ENCODE measurements at places on chromosomes 1 and 21.

DNA sequence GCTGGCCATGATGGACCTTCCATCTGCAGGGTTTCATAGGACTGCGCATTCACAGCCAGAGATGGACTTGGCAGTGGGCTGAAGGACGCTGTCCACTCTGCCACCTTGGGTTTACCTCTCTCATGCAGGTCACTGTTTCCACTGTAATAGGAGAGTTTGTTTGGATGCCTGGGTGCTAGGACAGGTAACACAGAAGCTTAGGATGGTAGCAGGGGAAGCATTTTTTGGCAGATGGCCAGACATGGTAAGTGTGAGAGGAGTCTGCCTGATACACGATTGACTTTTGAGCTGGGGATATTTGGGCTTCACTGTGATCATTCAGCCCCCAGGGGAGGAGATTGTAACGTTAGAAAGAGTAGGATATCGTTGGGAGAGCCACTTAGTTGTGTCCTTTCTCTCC, 11.8 kb downstream of the PSEN2 start:
- H3K36me3 ChIP-seq, result no peaks in the 10 kb centered on the region
- DNase-seq, result no peak
- H3K4me3 ChIP-seq, result no peak overlapping the region

DNA sequence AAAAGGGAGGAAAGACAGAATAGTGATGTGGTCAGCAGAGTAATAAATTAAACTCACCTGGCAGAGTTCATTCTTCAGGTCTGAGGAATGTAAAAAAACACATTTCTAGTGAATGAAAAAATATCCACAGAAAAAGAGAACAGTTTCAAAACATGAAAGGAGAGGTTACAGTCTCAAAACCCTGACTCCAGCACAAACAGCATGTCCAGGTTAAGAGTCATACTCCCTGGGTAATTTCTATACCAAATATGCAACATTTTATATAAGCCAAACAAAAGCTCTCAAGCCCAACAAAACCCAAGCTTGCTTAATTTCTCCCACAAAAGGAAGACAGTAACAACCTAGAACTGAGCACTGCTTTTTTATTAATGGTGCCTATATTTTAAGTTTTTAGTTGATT, 173.0 kb downstream of the NTMT2 start:
- no peaks in the 10 kb centered on the region for H3K27me3 ChIP-seq
- DNase-seq, result no peak
- H3K36me3 ChIP-seq, result no peaks in the 10 kb centered on the region
- no peak overlapping the region for H3K4me3 ChIP-seq

DNA sequence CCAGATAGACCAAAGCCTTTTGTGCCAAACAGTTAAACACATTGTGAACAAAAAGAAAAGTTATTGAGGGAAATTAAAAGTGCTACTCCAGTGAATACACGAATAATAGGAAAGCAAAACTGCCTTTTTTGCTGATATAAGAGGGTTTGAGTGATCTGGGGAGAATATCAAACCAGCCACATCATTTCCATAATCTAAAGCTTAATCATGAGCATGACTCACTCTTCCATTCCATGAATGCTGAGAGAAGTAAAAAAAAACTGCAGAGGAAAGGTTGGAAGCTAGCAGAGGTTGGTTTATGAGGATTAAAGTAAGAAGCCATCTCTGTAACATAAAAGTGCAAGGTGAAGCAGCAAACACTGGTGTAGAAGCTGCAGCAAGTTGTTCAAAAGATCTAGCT, 350.6 kb upstream of the NCAM2 start:
- H3K36me3 ChIP-seq, result no peaks in the 10 kb centered on the region
- no peak for DNase-seq
- no peaks in the 10 kb centered on the region for H3K4me1 ChIP-seq
- no peak overlapping the region for H3K4me3 ChIP-seq
- no peaks in the 10 kb centered on the region for H3K27me3 ChIP-seq
- H3K27ac ChIP-seq, result no peak overlapping the region

GRCh38 chr1:178172939-178173338, 79.0 kb downstream of the RASAL2 start:
- no peak overlapping the region for H3K4me3 ChIP-seq
- no peak for DNase-seq
- no peak overlapping the region for H3K27ac ChIP-seq
- H3K4me1 ChIP-seq, result no peaks in the 10 kb centered on the region
- no peaks in the 10 kb centered on the region for H3K36me3 ChIP-seq
- no peaks in the 10 kb centered on the region for H3K27me3 ChIP-seq

GRCh38 chr1:38028671-38029070, 16.1 kb downstream of the UTP11 start:
- H3K27ac ChIP-seq, result no peak overlapping the region
- no peak overlapping the region for H3K4me3 ChIP-seq
- H3K27me3 ChIP-seq, result no peaks in the 10 kb centered on the region
- peaks cover 3% of the 10 kb centered on the region for H3K36me3 ChIP-seq
- H3K4me1 ChIP-seq, result peaks cover 3% of the 10 kb centered on the region

- H3K27ac ChIP-seq, result no peak overlapping the region
- H3K27me3 ChIP-seq, result no peaks in the 10 kb centered on the region
- no peaks in the 10 kb centered on the region for H3K4me1 ChIP-seq
- no peaks in the 10 kb centered on the region for H3K36me3 ChIP-seq
Measured at GRCh38 chr1:6292102-6292501, 31.2 kb upstream of the GPR153 start.

GRCh38 chr1:168621356-168621755, 45.0 kb downstream of the XCL1 start:
- no peaks in the 10 kb centered on the region for H3K4me1 ChIP-seq
- H3K36me3 ChIP-seq, result no peaks in the 10 kb centered on the region
- H3K4me3 ChIP-seq, result no peak overlapping the region
- DNase-seq, result no peak

DNA sequence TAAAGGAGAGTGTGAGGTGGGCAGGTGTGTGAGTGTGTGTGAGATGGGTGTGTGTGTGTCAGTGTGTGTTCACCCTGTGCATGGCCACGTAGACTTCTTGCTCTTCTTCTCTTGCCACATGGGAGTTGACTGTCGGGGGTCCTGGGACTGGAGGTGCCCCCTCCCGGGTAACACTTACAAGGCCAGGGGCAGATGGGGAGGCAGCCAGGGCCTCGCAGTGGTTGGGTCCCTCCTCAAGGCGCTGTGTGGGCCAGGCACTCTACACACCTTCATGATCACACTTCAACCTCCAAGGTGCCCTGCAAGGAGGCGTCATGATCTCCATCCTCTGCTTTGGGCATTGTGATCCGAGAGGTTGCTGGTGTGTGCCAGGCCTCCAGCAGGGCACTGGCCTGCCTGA, 2.3 kb downstream of the PLA2G2F start:
- no peak overlapping the region for H3K4me3 ChIP-seq
- no peak overlapping the region for H3K27ac ChIP-seq
- no peaks in the 10 kb centered on the region for H3K27me3 ChIP-seq
- no peaks in the 10 kb centered on the region for H3K36me3 ChIP-seq

GRCh38 chr1:175152006-175152652, 40.4 kb downstream of the KIAA0040 start:
- H3K36me3 ChIP-seq, result no peaks in the 10 kb centered on the region
- H3K4me1 ChIP-seq, result no peaks in the 10 kb centered on the region
- peak; percentile 62 for DNase-seq
- H3K4me3 ChIP-seq, result no peak overlapping the region

GRCh38 chr1:55484173-55484572, 269.0 kb upstream of the USP24 start:
- H3K36me3 ChIP-seq, result no peaks in the 10 kb centered on the region
- H3K4me1 ChIP-seq, result peaks cover 3% of the 10 kb centered on the region
- no peak overlapping the region for H3K4me3 ChIP-seq
- DNase-seq, result no peak

- H3K36me3 ChIP-seq, result no peaks in the 10 kb centered on the region
- no peak overlapping the region for H3K27ac ChIP-seq
- no peaks in the 10 kb centered on the region for H3K4me1 ChIP-seq
Measured at GRCh38 chr1:48644905-48645605, 131.6 kb downstream of the BEND5 start.

GRCh38 chr1:206754011-206754410, 16.6 kb upstream of the IL19 start:
- no peak overlapping the region for H3K27ac ChIP-seq
- no peak overlapping the region for H3K4me3 ChIP-seq
- H3K27me3 ChIP-seq, result no peaks in the 10 kb centered on the region
- no peak for DNase-seq
- H3K4me1 ChIP-seq, result no peaks in the 10 kb centered on the region
- no peaks in the 10 kb centered on the region for H3K36me3 ChIP-seq

DNA sequence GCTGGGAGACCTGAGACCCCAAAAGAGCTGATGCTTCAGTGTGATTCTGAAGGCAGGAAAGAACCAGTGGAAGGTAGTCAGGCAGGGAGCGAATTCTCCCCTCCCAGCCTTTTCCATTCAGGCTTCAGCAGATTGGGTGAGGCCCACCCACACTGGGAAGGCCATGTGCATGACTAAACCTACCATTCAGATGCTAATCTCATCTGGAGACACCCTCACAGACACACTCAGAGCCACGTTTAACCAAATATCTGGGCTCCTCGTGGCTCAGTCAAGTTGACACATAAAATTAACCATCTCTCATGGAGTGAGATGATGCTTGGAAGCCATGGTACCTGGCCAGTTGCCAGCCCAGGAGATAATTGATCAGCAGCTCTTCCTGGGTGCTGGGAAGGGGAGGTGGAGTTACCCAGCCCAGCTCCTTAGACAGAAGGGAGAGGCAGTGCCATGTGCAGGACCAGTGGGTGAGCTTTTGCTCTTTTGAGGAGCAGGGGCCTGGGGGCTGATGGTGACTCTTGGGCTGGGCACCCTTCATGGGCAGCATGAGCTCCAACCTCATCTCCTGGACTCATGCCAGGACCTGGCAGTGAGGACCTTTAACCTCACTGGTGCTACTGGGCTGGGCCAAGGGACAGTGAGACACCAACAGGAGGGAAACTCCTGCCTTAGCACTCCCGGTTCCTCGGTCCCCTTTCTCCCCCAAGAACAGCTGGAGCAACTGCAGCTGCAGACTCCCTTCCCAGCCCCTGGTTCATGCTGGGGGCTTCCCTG, 89.0 kb upstream of the ACTL8 start:
- no peak for DNase-seq
- H3K27ac ChIP-seq, result no peak overlapping the region
- H3K36me3 ChIP-seq, result peaks cover 16% of the 10 kb centered on the region
- H3K27me3 ChIP-seq, result no peaks in the 10 kb centered on the region
- H3K4me3 ChIP-seq, result no peak overlapping the region
- no peaks in the 10 kb centered on the region for H3K4me1 ChIP-seq

DNA sequence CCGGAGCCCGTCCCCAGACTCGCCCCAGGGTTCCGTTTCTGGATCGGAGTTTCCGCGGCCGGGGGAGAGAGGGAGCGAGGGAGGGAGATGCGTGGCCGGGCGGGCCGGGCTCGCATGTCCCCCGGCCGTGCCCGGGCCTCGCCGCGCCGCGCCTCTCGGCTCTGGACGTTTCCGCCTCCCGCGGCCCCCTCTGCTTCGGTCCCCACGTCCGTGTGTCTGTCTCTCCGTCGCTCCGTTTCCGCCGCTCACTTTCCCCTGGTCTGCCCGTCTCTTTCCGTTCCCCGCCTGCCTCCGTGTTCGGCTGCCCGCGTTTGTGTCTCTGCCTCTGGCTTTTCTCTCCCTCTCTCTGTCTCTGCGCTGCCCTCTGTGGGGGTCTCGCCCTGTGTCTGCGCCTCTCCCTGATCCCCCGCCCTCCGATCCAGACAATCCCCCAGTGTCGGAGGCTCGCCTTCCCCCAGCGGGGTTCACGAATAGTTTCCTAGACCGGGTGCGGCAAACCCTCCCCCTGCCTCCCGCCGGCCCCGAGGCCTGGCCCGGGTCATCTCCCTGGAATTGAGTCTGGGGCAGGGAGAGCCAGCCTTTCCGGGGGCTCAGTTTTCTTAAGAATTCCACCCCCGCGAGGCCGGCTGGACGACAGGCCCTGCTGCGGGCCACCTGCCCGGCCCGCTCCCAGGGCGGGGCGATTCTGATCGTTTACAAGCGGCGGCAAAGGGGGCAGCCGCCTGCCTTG, 735 bp downstream of the NBL1 start:
- H3K27ac ChIP-seq, result peak overlapping the region; percentile 86
- H3K27me3 ChIP-seq, result no peaks in the 10 kb centered on the region
- H3K36me3 ChIP-seq, result no peaks in the 10 kb centered on the region
- DNase-seq, result peak; percentile 60
- peak overlapping the region; percentile 59 for H3K4me3 ChIP-seq

GRCh38 chr1:157133426-157133825, 4.8 kb downstream of the ETV3 start:
- peaks cover 36% of the 10 kb centered on the region for H3K36me3 ChIP-seq
- no peak overlapping the region for H3K4me3 ChIP-seq
- no peaks in the 10 kb centered on the region for H3K27me3 ChIP-seq
- peaks cover 7% of the 10 kb centered on the region for H3K4me1 ChIP-seq

DNA sequence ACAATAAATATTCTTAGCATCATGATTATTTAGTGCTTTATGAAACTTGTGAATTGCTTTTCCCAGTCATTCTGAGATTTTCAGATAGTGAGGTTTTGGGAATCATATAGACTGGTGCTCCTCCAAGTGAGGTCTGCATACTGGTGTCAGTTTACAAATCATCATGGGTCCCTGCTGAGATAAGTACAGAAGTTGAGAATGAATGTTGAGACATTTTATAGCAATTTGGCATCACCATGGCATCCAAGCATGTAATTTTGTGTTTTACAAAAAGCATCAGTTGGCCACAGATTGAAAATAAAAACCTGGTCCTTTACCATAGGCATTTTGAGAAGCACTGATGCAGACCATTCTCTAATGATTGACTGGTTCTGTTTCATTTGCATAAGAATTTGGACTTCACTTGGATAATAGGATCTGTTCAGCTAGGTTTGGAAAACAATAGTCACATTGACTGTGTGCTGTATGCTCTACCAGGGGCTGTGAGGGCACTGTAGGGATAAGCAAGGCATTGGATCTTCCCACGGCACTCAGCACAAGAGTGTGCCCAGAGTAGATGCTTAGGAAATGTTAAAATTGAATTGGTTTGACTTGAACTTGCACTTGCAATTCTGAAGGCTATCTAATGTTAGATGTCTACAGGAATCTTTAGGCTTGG, 79.0 kb upstream of the JUN start:
- H3K27ac ChIP-seq, result no peak overlapping the region
- H3K4me3 ChIP-seq, result no peak overlapping the region
- no peak for DNase-seq
- H3K4me1 ChIP-seq, result peaks cover 4% of the 10 kb centered on the region
- H3K36me3 ChIP-seq, result no peaks in the 10 kb centered on the region

All from colonic mucosa (tissue), 4 donors.